Adrenal gland (tissue), 19 donors: ENCODE measurements at places on chromosomes 16 and 17.
A peak's percentile ranks its signal among the peaks of the same experiment; 100 is the strongest.

GRCh38 chr16:6643080-6643686 is 689.5 kb upstream of the RBFOX1 start:
- peak; percentile 27 for DNase-seq

- peak; percentile 60 for DNase-seq
Observed at GRCh38 chr17:57785022-57785421, 39.9 kb upstream of the CCDC182 start.

- DNase-seq = no peak
Observed at GRCh38 chr16:74950511-74950910, 34.4 kb downstream of the WDR59 start.

GRCh38 chr16:30980434-30980833 is 4.6 kb upstream of the HSD3B7 start:
- DNase-seq = no peak

DNA sequence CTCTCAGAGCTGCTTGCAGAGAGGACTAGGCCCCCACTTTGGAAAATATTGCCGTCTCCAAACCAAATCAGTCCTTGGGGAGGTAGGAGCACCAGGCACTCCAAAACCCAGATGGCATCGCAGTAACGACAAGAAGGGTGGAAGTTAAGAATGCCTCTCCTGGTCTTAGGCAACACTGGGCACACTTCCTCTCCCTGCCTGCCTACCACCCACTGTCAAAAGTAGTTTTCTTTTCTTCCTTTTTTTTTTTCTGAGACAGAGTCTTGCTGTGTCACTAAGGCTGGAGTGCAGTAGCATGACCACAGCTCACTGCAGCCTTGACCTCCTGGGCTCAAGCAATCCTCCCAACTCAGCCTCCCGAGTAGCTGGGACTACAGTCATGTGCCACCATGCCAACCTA is 47.2 kb downstream of the SRL start:
- DNase-seq = no peak

DNA sequence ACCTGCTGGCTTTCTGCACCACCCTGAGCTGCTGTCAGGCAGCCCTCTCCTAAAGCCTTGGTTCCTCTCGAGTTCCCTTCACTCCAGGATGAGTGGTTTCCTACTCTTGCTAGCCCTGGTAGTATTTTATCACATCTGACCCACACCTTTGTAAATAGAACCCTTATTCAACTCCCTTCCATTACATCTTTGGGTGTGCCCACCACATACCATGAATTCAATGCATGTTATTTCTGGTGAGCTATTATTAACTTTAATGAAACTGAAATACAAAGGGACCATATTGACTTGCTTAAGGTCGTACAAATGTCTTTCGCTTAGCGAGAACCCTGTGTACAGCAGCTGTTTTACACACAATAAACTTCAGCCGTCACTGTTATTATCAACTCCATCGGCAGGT is 521.3 kb downstream of the GRIN2A start:
- DNase-seq = no peak

GRCh38 chr16:80573700-80574120 is 32.9 kb downstream of the DYNLRB2 start:
- no peak for DNase-seq

DNA sequence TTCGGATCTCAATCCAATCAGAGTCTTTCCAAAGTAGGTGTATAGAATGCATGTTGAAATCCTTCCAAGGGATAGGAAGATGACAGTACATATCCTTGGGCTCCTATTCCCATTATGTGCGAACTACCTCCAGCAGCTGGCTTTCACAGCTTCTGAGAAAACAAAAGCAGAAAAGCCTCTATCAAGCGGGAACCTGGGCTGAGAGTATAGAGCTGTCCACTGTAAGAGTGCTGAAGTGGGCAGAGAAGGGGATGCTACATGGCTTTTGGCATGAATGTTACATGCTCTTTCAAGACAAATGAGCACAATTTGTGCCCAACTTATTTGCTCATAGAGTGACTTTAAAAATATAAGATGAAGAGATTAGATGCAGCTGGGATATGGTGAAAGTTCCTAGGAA is 993.5 kb downstream of the CDH8 start:
- no peak for DNase-seq

DNA sequence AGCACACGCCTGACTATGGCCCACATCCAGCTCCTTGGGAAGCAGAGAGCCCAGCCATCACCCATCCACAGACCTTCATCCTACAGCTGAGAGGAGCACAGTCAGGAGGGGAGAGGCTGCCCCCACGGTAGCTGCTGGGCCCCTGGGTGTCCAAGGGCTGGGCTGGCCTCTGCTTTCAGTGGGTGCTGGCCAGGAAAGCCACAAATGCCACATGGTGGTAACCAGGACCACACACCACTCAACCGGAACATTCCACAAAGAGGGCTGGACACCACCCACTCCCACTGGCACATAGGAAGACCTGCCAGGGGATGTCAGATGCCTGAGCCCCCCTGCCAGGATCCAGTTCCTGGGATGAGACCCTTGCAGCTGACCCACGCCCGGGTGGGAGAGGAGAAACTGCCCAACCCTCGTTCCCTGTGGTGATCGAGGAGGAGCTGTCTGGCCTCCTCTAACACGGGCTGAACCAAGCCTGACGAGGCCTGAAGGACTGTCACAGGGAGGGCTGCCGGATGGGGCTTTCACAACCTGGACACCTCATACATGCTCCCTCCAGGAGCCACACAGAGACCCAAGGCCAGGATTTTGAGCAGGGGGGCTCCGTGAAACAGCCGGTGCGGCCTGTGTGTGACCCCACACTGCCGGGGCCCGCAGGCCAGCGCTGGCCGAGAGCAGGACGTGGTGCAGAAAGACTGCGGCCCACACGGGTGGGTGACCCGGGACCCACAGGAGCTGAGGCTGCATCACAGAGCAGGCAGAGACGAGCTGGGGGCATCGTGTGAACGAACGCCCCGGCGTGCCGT is 30.7 kb downstream of the PIEZO1 start:
- no peak for DNase-seq

- DNase-seq = no peak
Observed at GRCh38 chr17:10103712-10104111, 94.7 kb downstream of the GAS7 start.

- peak; percentile 80 for DNase-seq
Observed at GRCh38 chr17:4195306-4195705, 52.3 kb downstream of the CYB5D2 start.

DNA sequence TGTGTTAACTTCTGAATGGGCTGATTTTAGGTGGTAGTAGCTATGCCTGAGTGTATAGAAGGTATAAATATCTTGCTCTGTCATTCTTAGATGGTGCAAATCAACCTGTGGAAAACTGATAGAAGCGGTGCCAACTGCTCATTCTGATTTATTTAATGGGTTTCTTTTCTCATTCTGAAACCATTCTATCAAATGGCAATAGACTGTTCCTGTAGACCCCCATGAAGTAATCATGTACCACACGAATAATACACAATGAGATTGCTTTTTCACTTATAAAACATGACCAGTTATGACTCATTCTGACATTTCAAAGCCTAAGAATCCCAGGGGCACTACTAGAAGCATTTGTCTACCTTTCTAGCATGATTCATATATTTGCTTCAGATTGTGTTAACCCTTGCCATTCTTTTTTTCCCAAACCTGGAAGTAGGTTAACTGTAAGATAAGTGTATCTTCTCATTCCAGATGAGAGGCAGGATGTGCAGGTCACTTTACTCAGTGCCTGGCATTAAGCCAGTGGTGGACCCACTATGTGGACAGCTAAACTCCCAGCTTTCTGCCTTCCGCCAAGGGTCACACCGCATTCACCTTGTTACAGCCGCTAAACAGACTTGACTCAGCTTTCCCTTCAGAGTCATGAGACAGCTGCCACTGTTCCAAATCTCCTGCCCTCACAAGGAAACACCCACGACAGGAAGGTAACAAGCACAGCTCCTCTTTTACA is 16.4 kb upstream of the SLC16A11 start:
- no peak for DNase-seq

DNA sequence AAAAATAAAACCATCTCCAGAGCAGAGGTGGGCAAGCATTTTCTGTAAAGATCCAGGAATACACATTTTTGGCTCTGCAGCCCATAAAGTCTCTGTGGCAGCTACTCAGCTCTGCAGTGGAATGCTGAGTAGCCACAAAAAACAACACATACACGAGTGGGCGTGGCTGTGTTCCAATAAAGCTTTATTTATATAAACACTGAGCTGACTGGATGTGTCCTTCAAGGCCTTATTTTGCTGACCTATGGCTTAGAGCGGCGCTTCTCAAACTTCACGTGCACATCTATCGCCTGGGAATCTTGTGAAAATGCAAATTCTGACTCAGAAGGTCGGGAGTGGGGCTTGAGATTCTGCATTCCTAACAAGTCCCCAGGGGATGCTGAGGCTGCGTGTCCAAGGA is 39.7 kb downstream of the XYLT1 start:
- no peak for DNase-seq

DNA sequence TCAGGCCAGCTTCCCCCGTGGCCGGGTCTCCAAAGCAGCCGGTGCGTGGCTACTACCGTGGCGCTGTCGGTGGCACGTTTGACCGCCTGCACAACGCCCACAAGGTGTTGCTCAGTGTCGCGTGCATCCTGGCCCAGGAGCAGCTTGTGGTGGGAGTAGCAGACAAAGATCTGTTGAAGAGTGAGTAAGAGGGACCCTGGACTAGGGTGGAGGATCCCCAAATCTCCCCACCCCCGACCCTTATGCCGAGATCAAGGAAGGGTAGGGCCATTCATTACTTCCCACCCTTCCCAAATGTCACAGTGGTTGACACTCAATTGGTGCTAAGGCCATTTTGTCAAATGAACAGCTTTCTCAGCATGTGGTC is 1.2 kb downstream of the COASY start:
- no peak for DNase-seq

DNA sequence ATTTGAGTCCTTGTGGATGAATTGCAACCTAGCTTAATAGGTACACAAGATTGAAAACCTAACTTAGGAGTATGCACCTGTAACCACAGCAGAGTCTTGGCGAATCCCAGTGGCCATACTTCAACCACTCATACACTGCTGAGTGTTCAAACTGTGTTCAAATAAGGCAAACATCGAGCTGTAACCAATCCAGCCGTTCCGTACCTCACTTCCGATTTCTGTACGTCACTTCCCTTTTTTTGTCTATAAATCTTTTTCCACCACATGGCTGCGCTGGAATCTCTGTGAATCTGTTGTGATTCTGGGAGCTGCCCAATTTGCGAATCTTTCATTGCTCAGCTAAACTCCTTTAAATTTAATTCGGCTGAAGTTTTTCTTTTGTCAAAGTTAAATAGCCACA is 190.6 kb downstream of the MAF start:
- DNase-seq = no peak

GRCh38 chr17:81489012-81489997 is 23.3 kb downstream of the ACTG1 start:
- no peak for DNase-seq

DNA sequence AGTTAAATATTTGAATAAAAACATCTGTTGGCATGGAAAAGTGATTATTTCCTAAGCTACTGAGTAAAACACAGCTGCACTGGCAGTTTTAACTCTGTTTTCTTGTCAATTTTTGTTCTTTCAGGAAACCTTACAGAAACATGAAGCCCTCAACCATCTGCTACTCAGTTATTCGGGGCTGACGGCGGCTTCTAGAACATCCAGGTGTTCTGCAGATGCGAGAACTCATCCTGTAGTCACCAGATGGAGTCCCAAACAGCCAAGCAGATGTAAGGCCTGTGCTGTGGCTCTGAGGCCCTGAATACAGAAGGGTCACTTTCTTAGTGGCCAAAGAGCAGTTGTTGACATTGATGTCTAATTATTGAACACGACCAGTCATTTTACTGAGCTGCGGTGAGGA is 15.5 kb downstream of the ARSG start:
- no peak for DNase-seq

DNA sequence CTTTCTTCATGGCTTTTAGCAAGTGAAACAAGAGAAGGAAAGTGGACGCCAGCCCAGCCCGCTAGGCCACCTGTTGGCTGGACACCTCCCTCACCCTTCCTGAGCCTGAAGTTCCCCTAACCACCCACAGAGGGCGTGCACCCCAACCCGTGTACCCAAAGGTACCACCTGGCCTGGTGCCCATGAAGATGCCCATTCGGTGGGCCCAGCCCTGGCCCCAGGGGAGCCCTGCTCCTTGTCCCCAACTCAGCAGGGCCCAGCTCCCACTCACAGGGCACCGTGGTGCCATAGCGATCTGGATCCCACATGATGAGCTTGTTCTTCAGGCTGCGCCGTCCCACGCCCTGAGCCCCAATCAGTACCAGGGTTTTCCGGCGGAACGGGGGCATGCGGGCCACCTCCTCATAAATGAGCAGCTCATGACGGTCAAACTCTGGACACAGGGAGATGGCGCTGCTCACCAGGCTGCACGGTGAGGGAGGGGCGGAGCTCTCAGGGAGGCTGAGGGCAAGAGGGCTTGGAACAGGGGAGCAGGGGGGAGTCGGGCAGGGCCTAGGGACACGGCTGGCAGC is 26.8 kb downstream of the MPP2 start:
- DNase-seq = no peak

DNA sequence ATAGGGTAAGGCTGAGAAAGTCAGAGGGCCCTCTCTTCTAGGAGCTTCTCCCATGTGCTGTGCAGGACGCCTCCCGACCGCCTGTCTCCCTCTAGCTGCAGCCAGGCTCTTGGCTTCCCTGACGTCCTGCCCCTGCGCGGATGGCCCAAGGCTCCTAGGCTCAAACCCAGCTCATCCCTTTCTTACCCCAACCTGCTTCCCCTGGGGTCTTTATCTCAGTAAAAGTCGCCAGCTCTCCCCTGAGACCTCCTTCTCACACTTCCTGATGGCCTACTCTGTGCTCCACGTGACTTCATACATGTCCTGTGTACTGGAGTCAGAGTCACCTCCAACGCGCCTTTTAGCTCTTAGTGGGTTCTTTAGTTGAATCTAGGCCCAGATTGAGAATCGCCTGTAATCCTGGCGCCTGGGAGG is 1.1 kb upstream of the ZNF747 start:
- DNase-seq = peak; percentile 78

DNA sequence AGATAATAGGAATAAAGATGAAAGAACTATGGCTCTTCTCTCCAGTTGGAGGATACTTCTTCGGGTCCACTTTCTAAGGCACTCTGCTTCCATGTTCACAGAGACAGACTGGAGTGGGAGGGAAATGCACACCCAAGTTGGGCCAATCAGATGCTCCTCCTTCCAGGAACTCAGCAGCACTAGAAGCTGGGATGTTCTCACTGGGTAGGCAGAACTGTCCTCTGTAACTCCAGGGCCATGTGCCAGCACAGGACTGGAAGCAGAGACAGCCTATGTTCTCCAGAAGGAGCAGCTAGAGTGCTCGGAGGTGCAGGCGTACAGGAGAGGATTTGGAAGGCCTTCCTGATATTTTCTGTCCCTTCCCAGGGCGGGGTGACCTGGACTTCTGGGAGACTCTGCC is 49.9 kb upstream of the SREBF1 start:
- DNase-seq = peak; percentile 68

DNA sequence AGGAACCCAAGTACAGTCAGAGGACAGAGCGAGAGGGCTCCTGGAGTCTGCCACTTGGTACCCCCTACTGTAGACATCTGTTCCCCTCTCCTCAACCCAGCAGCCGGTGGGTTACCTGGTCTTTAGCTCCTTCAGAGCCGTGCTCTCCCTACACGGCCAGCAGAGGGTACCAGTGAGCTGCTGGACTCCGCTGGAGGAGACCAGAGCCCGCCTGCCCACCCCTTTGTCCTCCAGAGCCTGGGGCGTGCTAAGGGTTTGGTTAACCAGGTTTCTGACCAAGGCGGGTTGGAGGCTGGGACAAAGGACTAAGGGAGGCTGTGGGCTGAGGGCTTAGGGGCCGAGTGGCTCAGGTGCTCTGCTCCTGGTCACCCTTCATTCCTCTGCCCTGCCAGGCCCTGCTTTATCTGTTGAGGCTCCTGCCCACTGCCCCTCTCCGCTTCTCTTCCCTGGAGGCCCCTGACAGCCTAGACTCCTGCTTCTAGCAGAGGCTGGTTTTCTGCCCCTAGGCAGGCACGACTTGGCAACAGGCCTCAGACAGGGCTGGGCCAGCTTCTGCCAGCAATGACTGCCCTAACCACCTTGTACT is 2.7 kb upstream of the HSD11B2 start:
- DNase-seq = peak; percentile 63
